ENCODE measurements at places on chromosomes 3 and 15.

GRCh38 chr3:107548601-107549000 is 25.8 kb downstream of the BBX start:
- DNase-seq: no peak

DNA sequence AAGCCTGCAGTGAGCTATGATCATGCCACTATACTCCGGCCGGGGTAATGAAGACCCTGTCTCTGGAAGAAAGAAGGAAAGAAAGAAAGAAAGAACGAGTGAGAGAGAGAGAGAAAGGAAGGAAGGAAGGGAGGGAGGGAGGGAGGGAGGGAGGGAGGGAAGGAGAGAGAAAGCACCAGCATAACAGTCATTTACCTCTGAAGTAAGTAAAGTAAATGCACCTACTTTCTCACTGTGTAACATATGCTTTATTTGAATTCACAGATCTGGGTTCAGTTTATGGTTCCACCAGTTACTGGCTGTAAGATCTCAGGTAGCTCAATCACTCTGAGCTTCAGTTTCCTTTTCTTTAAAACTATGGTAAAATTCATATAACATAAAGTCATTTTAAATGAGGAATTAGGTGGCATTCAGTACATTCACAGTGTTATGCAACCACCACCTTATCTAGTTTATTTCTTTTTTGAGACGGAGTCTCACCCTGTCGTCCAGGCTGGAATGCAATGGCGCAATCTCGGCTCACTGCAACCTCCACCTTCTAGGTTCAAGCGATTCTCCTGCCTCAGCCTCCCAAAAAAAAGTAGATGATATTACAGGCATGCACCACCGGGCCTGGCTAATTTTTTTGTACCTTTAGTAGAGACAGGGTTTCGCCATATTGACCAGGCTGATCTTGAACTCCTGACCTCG is 16.1 kb upstream of the RAD54L2 start:
- DNase-seq: no peak

GRCh38 chr15:73338058-73338457 is 30.7 kb downstream of the HCN4 start:
- no peak for DNase-seq

GRCh38 chr3:190337301-190337700 is 15.1 kb upstream of the CLDN1 start:
- no peak for DNase-seq

GRCh38 chr15:57756466-57756865 is 50.0 kb downstream of the POLR2M start:
- no peak for DNase-seq

Data from activated CD8-positive, alpha-beta memory T cell treated with anti-CD3 and anti-CD28 coated beads, Interleukin-2, amount 50 U/mL, for 4 hours (primary cell).